Posterior vena cava (tissue), 2 donors: ENCODE measurements at places on chromosomes 4 and X. TPM values are rescaled to one million over a fixed set of nuclear protein-coding genes. Genes with fewer than 3 reads are reported as not detected.

DNA sequence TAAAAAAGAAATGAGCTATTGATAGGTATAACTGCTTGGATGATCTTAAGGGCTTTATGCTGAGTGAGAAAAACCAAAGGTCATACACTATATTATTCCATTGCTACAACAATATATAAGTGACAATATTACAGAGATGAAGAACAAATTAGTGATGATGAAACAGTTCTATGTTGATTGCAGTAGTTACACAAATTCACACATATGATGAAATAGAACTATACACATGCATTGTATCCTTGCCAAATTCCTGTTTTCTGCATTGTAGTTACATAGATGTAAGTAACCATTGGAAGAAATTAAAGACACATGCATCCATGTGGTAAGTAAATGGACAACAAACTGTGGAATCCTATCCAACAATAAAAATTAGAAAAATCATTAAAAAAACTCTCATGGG lies 76.5 kb downstream of the CENPC start:
- no peak for DNase-seq

DNA sequence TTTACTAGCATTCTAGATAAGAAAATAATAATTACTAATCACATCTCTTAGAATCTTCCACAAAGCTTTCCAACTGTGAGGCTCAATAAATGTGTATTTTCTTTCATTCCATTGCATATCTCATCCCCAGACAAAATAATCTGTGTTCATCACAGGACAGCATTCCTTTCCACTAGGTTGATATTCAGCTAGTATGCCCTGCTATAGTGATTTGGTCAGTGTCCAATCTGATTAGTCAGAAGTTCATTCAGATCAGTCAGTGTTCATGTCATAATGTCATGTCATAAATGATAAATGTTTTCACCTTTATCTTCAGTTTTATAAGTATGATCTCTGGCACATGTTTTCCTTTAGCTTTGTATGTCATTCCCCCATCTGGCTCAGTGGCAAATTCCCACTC lies 611.4 kb downstream of the KCTD8 start:
- no peak for DNase-seq

DNA sequence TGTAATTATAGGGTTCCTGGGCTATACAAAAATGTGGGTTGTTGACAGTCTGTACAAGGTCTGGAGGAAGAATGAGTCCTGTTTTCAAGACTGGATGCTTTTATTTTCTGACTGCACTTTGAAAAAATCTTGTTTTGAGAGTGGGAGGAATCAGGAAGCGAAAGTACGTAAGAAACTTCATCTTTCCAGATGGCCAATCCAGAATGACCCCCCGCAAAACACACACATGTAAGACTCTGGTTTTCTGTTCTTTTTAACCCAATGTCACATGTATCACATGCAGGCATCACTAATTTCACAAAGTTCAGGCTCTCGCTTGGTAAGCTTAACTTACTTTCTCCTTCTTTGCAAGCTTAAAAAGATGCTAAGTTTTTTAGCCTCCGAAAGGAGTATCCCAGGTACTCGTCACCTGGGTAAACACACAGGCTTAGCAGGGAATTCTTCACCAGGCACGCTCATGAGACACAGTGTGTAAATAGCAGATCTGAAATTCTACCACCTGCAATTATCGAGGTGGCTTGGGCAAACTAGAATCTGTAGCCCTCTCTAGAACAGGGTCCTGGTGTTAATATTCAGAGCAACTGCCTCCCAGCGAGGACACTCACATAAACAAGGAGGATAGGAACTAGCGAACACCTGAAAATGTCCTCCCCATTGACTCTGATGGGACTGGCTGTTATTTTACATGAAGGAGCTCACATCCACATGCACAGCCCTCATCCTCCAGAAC lies 90.7 kb downstream of the NSUN7 start:
- DNase-seq, result no peak

GRCh38 chrX:41164449-41164848 lies 79.2 kb downstream of the USP9X start:
- DNase-seq, result no peak

DNA sequence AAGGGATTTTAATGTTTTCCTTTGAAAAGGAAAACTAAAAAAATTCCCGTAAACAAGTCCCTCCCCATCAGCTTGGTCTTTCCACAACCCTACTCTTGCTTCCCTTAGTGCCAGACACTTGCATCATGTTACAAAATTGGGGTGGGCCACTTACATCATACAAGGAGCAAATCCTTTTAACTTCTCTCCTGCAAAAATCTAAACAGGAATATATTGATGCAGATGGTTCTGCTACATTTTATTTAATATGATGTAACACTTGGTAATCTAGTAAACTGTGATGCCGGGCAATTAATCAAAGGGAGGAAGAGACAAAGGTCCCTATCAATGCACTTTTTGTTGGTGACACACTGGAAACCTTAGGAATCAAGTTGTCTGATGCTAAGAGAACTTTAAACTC lies 125.3 kb downstream of the UBE2K start:
- no peak for DNase-seq

DNA sequence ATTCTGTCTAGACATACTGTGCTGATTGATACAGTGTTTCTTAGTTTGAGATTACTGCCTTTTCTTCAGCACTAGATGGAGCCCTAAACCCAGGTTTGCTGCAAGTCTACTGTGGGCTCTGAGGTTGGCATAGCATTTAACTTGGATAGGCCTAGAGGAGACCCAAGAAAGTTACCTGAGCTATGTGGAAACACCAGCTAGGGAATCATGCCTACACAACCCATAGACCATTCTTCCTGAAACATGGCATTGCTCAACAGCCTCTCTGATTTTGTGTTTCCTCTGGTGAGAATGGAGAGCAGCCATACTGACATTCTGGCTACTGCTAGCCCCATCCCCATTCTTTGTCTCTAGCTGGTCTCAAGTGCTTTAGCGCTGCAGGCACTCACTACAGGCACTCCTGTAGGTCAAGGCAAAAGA lies 287.7 kb upstream of the PCDH18 start:
- no peak for DNase-seq

- DNase-seq, result no peak
Measured at GRCh38 chrX:121050781-121051180, 3.4 kb downstream of the GLUD2 start.

GRCh38 chrX:4382273-4382672 lies 668.8 kb upstream of the PRKX start:
- no peak for DNase-seq

DNA sequence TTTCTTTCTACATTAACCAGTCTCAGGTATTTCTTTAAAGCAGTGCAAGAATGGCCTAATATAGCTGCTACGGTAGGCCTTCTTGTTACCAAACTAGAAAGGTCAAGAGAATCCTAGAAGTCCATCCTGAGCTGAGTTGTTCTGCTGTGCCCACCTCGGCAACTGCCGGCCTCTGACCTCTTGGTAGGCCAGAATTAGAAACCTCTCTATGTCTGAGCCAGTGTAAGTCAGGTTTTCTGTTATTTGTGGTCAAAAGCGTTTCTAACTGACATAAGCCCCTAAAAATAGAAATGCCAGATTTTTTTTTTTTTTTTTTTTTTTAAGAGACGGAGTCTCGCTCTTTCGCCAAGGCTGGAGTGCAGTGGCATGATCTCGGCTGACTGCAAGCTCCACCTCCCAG lies 43.1 kb downstream of the SOWAHB start:
- DNase-seq, result no peak

DNA sequence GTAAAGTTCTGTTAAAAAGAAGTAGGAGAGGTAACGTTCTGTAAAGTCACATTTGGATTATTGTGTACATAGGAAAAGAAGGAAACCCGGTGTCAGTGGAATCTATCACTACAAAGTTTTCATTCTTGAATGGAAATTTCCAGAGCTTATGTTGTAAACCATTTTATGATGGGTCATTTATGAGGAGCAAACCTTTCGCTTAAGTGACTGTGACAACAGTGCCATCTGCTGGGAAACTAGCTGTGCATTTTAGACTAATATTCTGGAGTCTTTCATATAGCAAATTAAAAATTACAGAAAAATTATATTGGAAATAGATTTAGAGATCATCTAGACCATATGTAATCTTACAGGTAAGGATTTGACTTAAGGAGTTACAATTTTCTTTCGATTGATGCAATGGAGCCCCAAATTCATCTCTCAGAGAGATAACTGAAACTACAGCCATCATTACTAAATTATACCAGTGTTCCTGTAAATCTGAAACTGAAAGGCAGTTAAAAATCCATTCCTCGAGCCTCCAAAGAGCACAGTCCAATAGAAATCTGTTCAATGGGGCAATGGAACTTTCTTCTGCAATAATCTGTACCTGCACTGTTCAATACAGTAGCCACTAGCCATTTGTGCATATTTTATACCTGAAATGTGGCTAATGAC lies 26.9 kb downstream of the ASB9 start:
- DNase-seq, result no peak

DUSP9 gene
- not detected for total RNA-seq

GPRASP3 gene
- 6.7 TPM for total RNA-seq

PAGE1 gene
- total RNA-seq, result not detected

CLDN22 gene
- not detected for total RNA-seq

SUV39H1 gene
- 3.8 TPM for total RNA-seq

TGIF2LX gene
- total RNA-seq, result not detected
